Stimulated activated CD4-positive, alpha-beta T cell treated with anti-CD3 and anti-CD28 coated beads, Interleukin-15, amount 100 ng/mL, for 1 hour (primary cell): ENCODE measurements at places on chromosomes 6 and 20.

- DNase-seq: no peak
These were observed 72.2 kb upstream of the SPTLC3 start for GRCh38 chr20:12936524-12936923.

GRCh38 chr20:39492223-39492797, 530.2 kb downstream of the DHX35 start:
- DNase-seq: no peak

GRCh38 chr6:38283734-38284362, 355.9 kb downstream of the BTBD9 start:
- DNase-seq: no peak

DNA sequence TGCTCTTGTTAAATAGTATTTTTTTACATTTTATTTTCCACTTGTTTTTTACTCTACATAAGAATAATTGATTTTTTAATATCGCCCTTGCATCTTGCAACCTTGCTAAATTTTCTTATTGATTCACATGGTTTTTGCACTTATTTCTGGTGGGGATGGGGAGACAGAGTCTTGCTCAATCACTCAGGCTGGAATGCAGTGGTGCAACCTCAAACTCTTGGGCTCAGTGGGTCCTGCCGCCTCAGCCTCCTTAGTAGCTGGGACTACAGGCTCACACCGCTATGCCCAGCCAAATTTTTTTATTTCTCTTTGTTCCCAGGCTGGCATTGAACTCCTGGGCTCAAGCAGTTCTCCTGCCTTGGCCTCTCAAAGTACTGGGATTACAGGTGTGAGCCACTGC, 30.3 kb downstream of the LIN28B start:
- no peak for DNase-seq

- DNase-seq: peak; percentile 49
These were observed 214.5 kb upstream of the ZNF184 start for GRCh38 chr6:27687154-27688013.

DNA sequence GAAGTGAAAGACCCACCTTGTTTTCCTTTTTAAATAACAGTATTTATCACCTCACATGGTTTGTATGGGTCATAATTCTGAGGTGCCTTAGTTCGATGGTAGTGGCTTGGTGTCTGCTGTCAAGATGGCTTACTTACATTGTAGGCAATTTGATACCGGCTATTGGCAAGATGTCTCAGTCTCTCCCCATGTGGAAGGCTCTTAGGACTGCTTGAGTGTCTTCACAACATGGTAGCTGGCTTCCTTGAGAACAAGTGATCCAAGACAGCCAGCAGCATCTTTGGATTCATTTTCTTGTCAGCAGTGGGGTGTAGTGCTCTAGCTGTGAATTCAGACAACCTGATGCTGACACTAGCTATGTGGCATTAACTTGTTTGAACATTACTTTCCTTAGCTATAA, 70.1 kb downstream of the CBFA2T2 start:
- DNase-seq: no peak

- DNase-seq: no peak
These were observed 77.1 kb upstream of the CDYL start for GRCh38 chr6:4698901-4699659.

DNA sequence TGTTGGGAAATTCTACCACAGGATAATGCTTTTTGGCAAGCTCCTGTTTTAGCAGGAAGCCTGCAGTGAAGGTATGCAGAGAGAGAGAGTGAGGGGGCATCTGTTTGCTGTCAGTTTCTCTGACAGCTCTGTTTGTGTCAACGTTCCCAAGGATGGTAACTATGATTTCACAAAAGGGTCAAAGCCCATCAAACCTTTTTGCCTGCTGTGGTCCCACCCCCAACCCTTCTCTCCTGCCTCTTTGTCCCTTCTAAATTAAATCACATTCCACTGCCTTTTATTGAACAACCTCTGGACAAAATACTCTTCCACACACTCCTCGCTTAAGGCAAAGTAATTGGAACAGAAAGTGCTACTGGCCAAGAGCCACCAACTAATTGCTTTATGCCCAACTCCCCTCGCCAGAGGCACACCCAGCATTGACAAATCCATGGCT, 128.3 kb downstream of the TSHZ2 start:
- DNase-seq: no peak

GRCh38 chr6:88494401-88495140, 328.4 kb upstream of the CNR1 start:
- no peak for DNase-seq

DNA sequence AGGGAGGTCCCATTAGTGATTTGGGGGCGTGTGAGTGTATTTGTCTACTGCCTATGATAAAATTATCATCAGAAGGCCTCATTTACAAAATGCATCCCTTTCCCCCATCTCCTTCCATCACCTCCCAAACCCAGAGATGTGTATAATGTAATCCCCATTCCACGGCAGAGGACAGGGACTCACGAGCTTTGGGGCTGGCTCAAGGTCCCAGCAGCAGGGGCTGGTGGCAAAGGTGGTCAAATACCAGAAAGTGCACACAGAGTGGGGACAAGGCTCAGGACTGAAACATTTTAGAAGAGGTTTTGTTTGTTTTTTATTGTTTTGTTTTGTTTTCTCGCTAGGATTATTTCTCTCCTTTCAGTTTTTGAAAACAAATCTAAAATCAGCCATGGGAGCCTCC, 68.5 kb upstream of the TOP1 start:
- DNase-seq: no peak

GRCh38 chr6:159064477-159064876, 19.7 kb upstream of the TAGAP start:
- no peak for DNase-seq

GRCh38 chr6:111228094-111228493, 140.8 kb downstream of the SLC16A10 start:
- DNase-seq: no peak

DNA sequence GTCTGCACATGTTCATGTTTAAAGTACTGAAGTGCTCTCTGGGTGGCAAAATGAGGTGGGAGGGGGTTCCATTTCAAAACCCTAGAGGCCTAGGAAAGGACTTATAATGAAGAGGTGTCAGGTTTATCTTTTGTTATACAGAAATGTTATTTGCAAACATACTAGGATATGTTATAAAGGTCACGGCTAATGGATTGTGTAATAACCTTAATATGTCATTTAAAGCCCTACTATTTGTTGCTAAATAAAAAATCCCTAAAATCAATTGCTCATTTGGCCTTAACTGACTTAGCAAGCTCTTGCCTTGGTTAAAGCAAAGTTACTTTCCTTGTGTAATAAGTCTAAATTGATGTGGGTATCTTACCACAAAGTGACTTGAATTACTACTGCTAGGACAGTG, 8.8 kb downstream of the NKX2-4 start:
- no peak for DNase-seq

- no peak for DNase-seq
These were observed 78.4 kb upstream of the PMEPA1 start for GRCh38 chr20:57787990-57788781.

DNA sequence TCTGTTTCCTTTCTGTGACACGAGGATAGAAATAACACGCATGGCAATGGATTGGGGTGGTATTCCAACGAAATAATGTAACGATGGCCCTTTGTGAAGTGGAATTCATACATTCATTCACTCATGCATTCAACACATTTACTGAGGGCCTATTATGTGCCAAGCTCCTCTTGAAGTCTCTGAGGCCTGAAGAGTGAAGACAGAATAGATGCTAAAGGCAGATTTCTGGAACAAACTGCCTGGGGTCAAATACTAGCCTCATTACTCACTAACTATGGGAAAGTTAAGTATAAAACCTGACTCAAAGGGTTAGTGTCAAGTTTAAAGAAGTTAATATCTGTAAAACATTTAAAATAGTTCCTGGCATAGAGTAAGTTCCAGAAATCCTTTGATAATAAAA, 279.6 kb upstream of the SULF2 start:
- DNase-seq: no peak
